ENCODE measurements at places on chromosomes 2 and 18. TPM values are rescaled to one million over a fixed set of nuclear protein-coding genes. Genes with fewer than 3 reads are reported as not detected.

The MPP4 gene
- polyA plus RNA-seq, result not detected

The REG3A gene
- polyA plus RNA-seq, result not detected

The GREB1 gene
- polyA plus RNA-seq, result 0.13 TPM

DNA sequence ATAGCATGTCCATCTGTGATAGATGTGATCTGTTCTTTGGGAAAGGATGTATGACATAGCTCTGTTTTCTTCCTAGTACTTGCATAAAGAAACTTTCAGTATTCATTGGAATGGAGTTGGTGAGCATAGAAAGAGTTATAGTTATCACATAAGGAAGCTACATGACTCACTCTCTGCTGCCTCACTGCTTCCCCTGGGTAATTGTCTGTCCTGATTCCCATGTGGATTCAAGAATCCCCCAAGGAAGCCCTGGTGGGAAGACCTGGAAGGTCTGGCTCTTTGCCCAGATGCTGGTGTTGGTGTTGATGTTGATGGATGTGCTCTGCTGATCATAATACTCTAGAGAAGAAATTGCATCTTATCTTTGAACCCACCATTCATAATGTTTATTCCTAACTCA, 60.6 kb downstream of the PTPN4 start:
- H3K27me3 ChIP-seq, result no peaks in the 10 kb centered on the region
- peaks cover 18% of the 10 kb centered on the region for H3K36me3 ChIP-seq
- H3K4me3 ChIP-seq, result no peak overlapping the region
- DNase-seq, result no peak

- H3K4me3 ChIP-seq, result no peak overlapping the region
- H3K4me1 ChIP-seq, result no peaks in the 10 kb centered on the region
- peaks cover 5% of the 10 kb centered on the region for H3K36me3 ChIP-seq
- H3K27me3 ChIP-seq, result no peaks in the 10 kb centered on the region
These were observed 95.6 kb downstream of the ITGA4 start for GRCh38 chr2:181552808-181553207.

- H3K27ac ChIP-seq, result no peak overlapping the region
- no peaks in the 10 kb centered on the region for H3K27me3 ChIP-seq
- DNase-seq, result no peak
- peaks cover 45% of the 10 kb centered on the region for H3K4me1 ChIP-seq
These were observed 27.7 kb downstream of the GALNT1 start for GRCh38 chr18:35609236-35609635.

DNA sequence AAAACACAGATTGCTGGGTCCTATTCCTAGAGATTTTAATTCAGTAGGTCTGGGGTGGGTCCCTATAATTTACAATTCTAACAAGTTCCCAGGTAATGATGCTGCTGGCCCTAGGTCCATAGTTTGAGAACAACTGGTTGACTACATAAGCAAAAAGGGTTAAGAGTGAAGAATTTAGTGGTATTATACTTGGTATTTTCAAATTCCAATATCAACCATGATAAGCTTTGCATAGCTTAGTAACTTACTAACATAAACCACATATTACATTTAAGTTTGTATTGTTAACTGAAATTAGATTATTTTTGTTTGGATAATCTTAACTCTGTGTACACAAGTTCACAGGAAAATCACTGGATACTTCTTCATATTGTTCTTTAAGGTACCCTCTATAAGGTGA, 862.9 kb upstream of the ACVR2A start:
- no peaks in the 10 kb centered on the region for H3K27me3 ChIP-seq
- DNase-seq, result no peak
- no peaks in the 10 kb centered on the region for H3K36me3 ChIP-seq
- H3K4me3 ChIP-seq, result no peak overlapping the region

- peak overlapping the region; percentile 61 for H3K4me3 ChIP-seq
- H3K27me3 ChIP-seq, result no peaks in the 10 kb centered on the region
- H3K4me1 ChIP-seq, result peaks cover 56% of the 10 kb centered on the region
- no peaks in the 10 kb centered on the region for H3K36me3 ChIP-seq
- peak overlapping the region; percentile 86 for H3K27ac ChIP-seq
These were observed 13.0 kb downstream of the TMSB10 start for GRCh38 chr2:84918430-84918829.

- no peak within 1 kb of the TSS for H3K4me3 ChIP-seq
- DNase-seq, result no peak
- H3K4me1 ChIP-seq, result no peaks in the 10 kb centered on the region
- H3K36me3 ChIP-seq, result no peaks in the 10 kb centered on the region
- H3K27me3 ChIP-seq, result peaks cover 36% of the 10 kb centered on the region
These were observed at the start of gene CAPN13 for GRCh38 chr2:30807249-30807648. Gene CAPN13, minus strand, starts transcription at chr2:30807446. Its CDS starts 20,121 bp downstream, at chr2:30787325.

Measured in naive thymus-derived CD8-positive, alpha-beta T cell (primary cell).